Spleen (tissue), 13 donors: ENCODE measurements at places on chromosomes 6 and 20. TPM values are rescaled to one million over a fixed set of nuclear protein-coding genes. Genes with fewer than 3 reads are reported as not detected.

GRCh38 chr6:25927756-25928216 is 2.7 kb downstream of the SLC17A2 start:
- H3K27me3 ChIP-seq: no peaks in the 10 kb centered on the region
- H3K4me1 ChIP-seq: no peaks in the 10 kb centered on the region
- H3K36me3 ChIP-seq: no peaks in the 10 kb centered on the region
- no peak overlapping the region for H3K4me3 ChIP-seq
- no peak for DNase-seq

DNA sequence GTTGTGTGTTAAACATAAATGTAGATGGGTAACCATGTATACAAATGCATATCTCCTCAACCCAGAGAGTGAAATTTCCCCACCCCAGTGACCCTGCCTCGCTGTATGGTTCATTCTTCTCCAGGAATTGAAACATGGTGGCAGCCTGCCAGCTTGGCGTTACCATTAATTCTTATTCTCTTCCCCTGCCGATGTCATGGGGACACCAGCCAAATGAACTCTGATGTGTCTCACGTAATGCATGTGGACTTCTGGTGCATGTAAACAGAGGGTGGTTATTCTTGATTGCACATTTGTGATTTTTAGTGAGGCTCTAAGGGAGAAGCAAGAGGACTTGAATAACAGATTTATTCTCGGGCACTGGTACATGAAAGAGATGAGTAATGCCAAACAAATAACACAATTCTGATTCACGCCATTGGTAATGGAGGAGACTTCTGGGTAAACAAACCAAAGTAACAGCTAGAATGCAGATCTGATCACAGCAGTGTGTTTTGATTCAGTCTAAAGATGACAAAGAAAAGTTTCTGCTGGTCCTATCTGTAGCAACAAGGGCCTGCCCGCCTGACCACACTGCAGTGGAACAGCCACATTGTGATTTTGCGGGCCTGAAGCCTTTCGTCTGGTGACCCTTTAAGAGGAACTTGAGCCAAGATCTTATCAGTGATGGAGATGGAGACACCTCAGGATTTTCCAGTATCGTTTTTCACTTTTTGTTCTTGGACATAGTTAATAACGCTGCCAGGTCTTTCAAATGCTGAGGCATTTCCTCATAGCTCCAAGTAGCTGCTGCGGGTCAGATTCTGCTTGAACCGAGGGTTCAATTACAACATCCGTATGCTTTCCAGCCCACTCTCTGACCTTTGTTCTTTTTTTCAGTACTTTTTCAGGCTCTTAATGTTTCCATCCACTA is 171.8 kb upstream of the AKAP12 start:
- peaks cover 6% of the 10 kb centered on the region for H3K4me1 ChIP-seq
- H3K36me3 ChIP-seq: peaks cover 6% of the 10 kb centered on the region
- DNase-seq: no peak
- H3K27ac ChIP-seq: peak overlapping the region; percentile 72

GRCh38 chr6:92559003-92559402 is 860.4 kb downstream of the EPHA7 start:
- no peaks in the 10 kb centered on the region for H3K36me3 ChIP-seq
- no peaks in the 10 kb centered on the region for H3K27me3 ChIP-seq
- H3K4me1 ChIP-seq: no peaks in the 10 kb centered on the region

DNA sequence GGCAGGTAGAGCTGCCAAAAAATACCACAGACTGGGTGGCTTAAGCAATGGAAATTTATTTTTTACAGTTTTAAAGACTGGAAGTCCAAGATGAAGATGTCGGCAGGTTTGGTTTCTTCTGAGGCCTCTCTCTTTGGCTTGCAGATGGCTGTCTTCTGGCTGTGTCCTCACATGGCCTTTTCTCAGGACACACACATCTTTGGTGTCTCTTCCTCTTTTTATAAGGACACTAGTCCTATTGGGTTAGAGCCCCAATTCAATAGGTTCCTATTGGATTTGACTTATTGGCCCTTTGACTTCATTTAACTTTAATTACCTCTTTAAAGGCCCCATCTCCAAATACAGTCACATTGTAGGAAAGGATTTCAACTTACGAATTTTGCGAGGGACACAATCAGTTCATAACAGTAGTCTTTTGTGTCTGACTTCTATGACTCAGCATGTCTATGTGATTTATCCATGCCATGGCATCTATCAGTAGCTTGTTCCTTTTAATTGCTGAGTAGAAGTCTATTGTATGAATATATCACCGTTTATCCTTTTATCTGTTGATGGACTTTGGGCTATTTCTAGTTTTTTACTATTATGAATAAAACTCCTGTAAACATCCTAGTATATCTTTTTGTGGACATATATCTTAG is 11.0 kb upstream of the TCP11 start:
- no peak overlapping the region for H3K27ac ChIP-seq
- DNase-seq: no peak
- H3K27me3 ChIP-seq: no peaks in the 10 kb centered on the region
- no peaks in the 10 kb centered on the region for H3K4me1 ChIP-seq
- no peaks in the 10 kb centered on the region for H3K36me3 ChIP-seq

- DNase-seq: no peak
- no peak overlapping the region for H3K4me3 ChIP-seq
- no peaks in the 10 kb centered on the region for H3K36me3 ChIP-seq
- H3K27ac ChIP-seq: no peak overlapping the region
These were observed 256.9 kb downstream of the CDH26 start for GRCh38 chr20:60214901-60215815.

The CST7 gene
- 298 TPM for total RNA-seq

The TTK gene
- total RNA-seq: 1.8 TPM

The REV3L gene
- 37.0 TPM for total RNA-seq
